ENCODE measurements at places on chromosomes 16 and 17.

- DNase-seq: no peak
Measured at GRCh38 chr16:81421536-81421935, 23.1 kb upstream of the CMIP start.

- peak; percentile 58 for DNase-seq
Measured at GRCh38 chr17:27810211-27810901, 10.0 kb upstream of the NOS2 start.

GRCh38 chr16:62283-62967 is 8.8 kb downstream of the SNRNP25 start:
- DNase-seq: no peak

GRCh38 chr16:31094424-31095120 is at the start of gene VKORC1:
Gene VKORC1, minus strand, starts transcription at chr16:31094797. Its CDS starts 68 bp downstream, at chr16:31094729.
- DNase-seq: peak; percentile 92

DNA sequence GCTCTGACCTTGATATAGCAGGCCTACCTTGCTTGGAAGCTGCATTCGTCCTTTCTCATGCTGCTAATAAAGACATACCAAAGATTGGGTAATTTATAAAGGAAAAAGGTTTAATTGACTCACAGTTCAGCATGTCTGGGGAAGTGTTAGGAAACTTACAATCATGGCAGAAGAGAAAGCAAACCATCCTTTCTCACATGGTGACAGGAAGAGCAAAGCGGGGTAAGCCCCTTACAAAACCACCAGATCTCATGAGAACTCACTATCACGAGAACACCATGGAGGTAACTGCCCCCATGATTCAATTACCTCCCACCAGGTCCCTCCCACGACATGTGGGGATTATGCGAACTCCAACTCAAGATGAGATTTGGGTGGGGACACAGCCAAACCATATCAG is 6.0 kb upstream of the MAPT start:
- no peak for DNase-seq

GRCh38 chr16:54931120-54932014 is 702 bp downstream of the IRX5 start:
- no peak for DNase-seq

DNA sequence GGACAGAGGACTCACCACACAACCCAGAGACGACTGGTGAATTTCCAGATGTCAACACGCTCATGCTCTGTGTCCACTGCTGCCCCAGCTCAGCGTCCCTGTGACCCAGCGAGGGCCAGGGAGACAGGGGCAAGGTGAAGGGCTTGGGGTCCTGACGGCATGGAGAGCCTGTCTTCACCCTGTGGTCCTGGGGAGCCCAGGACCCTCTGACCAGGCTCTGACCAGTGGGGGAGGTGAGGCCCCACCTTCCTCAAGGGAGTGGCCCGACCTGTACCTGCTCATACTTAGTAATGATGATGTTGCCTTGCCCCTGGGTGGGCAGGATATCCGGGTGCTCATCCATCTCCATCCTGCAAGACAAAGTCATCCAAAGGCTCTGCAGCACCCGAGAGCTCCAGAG is 39.8 kb downstream of the TNFRSF13B start:
- no peak for DNase-seq

DNA sequence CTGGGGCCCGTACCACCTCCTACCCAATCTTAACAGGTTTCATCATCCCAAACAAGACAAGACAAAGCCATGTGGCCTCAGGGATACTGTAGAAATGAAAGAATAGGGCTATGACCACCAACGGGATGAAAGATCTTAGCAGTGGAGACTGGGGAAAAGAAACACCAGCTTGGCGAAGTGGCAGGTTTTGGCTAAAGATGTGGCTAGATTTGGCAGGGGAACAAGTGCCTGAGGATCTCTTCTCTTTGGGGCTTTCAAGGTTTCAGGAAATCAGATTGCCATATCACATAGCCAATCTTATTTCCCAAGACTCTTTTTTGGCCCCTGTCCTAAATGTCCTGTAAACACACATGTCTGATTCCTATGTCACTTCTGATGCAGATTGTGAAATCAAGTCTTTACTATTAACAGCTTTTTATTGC is 6.9 kb downstream of the KRT24 start:
- no peak for DNase-seq

- DNase-seq: peak; percentile 63
Measured at GRCh38 chr17:75516619-75517296, 430 bp downstream of the TSEN54 start.

DNA sequence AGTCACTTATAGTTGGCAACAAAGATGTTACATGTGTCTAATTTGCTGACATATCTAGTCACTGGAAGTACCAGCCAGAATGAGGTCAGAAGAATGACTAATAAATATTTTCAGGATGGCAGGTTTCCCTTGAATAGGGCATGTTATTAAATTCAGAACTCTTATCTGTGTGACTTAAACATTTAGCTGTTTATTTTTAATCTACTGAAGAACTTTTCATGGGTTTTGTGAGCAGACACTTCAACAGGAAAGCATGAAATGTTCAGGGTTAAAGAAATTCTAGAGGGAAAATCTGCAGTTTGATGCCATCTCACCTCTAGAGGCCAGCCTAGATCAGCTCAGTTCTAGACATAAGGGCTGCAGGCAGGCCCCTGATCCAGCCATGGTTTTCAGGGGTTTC is 13.2 kb downstream of the JPT2 start:
- no peak for DNase-seq

- DNase-seq: peak; percentile 36
Measured at GRCh38 chr17:336110-337021, 16.2 kb downstream of the RPH3AL start.

GRCh38 chr17:14042411-14042810 is 26.9 kb upstream of the COX10 start:
- DNase-seq: no peak

- no peak for DNase-seq
Measured at GRCh38 chr17:77403854-77404253, 263.1 kb downstream of the SEC14L1 start.

DNA sequence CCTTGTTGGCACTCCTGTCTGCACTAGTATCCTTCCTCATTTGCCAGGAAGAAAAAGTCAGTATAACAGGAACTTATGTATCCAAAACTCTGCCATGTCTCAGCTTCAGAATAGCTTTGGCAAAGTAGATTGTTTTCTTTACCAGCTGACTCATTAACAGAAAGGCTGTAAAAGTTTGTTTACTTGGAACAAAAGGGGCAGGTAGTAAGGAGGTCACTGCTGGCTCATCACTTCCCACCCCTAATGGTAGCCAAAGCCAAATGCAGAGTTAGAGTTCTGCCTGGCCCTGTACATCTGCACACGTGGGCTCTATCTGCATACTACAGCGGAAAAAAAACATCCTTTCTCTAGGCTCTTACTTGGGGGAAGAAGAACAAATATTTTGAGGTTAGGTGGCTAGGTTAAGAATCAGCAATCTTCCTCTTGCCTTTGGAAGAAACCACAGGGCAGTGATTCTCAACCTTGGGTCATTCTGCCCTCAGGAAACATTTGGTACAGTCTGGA is 90.9 kb upstream of the BCAR1 start:
- no peak for DNase-seq

GRCh38 chr17:52885882-52886281 is 727.4 kb upstream of the CA10 start:
- DNase-seq: no peak

DNA sequence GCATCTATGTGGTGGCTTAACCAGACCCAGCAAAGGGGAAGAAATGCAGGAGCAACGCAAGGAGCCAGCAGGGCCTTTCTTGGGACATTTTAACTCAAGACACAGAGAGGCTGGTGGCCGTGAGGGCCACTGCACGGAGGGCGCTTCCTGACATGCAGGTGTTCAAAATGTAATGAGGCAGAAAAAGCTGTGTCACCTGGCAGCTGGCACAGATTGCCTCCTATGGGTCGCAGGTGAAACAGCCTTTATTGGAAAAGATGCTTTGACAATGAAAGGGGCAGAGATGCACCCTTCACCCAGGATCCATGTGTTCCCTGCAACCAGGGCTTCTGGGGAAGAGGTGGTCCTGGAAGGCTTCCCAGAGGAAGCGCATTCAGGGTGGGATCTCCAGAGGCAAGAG is 219.3 kb downstream of the XYLT1 start:
- DNase-seq: no peak

DNA sequence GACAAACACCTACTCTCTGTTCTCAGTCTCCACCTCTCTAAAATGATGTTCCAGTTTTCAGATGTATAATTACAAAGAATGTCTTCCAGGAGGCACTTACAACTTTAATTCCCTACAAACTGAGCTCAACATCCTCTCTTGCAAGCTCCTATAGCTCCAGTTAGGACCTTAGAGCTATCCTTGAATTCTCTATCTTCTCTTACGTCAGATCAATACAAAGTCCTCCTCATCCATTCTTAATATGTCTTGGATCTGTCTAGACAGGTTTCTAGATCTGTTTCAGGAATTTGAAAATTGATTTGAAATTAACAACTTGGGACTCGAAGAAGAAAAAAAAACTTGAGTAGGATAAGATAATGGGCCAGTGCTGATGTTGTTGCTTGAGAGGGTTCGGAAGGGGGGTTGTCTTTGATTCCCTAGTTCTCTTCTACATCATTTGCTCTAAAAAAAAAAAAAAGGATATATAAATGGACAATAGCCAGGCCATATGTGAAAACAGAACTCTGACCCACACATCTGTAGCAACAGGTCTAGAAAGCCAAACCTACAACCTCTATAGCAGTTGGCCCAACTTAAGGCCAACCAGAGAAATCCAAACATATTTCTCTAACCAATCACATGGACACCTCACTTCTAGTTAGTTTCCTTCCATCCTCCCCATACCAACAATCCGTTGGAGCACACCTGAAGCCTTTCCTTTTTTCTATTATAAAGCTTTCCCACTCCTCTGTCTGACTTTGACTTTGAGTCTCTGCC is 746 bp upstream of the APOH start:
- DNase-seq: no peak

- DNase-seq: no peak
Measured at GRCh38 chr17:74118504-74118903, 85.0 kb upstream of the RPL38 start.

- DNase-seq: no peak
Measured at GRCh38 chr16:53822936-53823529, 119.1 kb downstream of the FTO start.

DNA sequence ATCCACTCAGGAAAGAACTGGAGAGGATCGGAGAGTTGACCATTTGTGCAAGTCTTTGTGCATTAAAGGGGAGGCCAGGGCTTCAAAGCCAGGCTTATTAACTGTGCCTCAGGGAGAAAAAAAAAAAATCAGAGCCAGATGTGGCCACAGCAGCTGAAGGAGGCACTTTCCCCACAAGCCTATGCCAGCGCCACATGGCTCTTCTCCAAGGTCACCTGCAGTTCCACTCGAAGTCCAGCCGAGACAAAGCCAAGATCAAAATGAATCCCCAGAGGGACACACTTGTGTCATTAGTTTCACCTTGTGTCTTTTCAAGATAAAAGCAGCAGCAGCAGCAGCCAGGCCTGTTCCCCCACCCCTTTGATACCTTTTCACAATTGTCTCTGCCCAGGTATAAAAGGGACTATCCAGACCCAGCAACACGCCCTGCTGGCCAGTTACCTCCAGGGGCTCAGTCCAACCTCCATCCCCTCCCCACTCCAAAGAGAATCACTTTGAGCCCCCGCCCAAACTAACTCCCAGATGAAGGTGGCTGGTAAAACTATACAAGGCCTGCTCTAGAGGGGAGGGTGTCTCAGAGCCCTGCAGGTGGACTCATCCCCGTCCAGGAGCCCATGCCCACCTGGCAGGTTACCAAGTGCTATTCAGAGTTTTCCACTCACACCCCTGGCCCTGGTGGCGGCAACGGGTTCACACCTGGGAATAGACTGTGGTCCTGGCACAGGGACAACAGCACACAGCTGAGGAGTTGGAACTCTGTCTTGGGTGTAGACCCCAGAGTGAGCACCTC is 29.2 kb downstream of the AXIN2 start:
- DNase-seq: no peak

DNA sequence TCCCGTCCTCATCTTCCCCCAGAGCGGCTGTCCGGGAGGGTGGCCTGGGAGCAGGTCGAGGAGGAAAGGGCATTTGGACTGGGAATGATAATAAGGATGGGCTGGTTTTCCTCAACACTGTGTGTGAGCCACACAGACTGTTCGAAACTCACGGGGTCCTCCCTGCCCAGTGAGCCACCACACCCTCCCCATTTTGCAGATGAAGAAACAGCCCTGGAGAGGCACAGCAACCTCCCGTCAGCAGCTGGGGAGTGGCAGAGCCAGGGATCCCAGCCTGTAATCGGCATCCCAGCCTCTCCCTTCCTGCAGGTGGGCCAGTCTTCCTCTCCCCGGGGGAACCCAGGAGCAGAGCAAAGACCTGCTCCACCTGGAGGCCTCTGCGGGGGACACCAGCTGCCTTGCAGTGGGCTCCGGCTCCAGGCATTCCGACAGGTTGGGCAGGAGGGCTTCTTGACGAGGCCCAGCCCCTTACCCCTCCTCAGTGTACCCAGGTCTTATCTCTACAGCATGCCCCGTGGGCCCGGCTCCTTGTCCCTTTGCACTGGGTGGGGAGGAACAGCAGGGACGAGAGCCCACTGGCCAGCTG is 23.8 kb downstream of the ENGASE start:
- no peak for DNase-seq

GRCh38 chr16:1610899-1611632 is 806 bp downstream of the IFT140 start:
- peak; percentile 37 for DNase-seq

GRCh38 chr17:12438813-12439586 is 226.7 kb upstream of the MYOCD start:
- no peak for DNase-seq

DNA sequence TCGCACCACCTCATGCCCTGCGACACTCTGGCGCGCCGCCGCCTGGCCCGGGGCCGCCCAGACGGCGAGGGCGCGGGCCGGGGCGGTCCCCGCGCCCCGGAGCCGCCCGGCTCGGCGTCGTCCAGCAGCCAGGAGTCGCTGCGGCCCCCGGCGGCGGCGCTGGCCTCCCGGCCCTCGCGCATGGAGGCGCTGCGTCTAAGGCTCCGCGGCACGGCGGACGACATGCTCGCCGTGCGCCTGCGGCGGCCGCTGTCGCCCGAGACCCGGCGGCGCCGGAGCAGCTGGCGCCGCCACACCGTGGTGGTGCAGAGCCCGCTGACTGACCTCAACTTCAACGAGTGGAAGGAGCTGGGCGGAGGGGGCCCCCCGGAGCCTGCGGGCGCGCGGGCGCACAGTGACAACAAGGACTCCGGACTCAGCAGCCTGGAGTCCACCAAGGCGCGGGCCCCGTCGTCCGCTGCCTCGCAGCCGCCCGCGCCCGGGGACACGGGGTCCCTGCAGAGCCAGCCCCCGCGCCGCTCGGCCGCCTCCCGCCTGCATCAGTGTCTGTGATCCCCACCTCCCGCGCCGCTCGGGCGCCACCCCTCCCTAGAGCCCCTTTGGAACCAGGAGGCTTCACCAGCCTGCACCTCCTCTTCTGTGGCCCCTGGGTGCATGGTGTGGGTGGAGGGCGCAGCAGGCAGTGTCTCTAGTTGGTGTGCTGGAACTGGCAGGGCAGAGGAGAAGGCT is 82.3 kb downstream of the ARHGAP23 start:
- peak; percentile 21 for DNase-seq

GRCh38 chr16:13378151-13378550 is 476.8 kb downstream of the SHISA9 start:
- DNase-seq: no peak

Data from activated naive CD8-positive, alpha-beta T cell treated with anti-CD3 and anti-CD28 coated beads for 36 hours (primary cell).